ENCODE measurements at places on chromosomes 11 and 22.

- DNase-seq: peak; percentile 73
Observed at GRCh38 chr22:21754523-21754922, 18.9 kb upstream of the YPEL1 start.

DNA sequence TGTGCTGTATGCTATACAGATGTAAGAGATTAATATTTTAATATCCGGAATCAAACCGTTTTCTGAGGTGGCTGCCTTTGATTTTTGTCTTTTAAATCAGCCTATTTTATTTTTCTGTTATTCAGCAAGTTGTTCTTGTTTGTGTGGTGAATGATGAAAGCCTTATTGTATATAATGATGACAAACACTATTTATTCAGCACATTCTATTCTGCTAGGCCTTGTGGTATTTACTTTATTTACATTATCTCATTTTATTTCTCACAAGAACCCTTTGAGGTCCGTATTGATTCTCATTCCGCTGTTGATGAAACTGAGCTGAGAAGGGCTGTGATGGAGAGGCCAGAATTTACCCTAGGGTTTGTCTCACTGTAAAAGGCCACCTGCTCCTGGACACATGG is 40.5 kb downstream of the KREMEN1 start:
- DNase-seq: peak; percentile 16

- DNase-seq: no peak
Observed at GRCh38 chr11:88169471-88169870, 5.8 kb downstream of the RAB38 start.

DNA sequence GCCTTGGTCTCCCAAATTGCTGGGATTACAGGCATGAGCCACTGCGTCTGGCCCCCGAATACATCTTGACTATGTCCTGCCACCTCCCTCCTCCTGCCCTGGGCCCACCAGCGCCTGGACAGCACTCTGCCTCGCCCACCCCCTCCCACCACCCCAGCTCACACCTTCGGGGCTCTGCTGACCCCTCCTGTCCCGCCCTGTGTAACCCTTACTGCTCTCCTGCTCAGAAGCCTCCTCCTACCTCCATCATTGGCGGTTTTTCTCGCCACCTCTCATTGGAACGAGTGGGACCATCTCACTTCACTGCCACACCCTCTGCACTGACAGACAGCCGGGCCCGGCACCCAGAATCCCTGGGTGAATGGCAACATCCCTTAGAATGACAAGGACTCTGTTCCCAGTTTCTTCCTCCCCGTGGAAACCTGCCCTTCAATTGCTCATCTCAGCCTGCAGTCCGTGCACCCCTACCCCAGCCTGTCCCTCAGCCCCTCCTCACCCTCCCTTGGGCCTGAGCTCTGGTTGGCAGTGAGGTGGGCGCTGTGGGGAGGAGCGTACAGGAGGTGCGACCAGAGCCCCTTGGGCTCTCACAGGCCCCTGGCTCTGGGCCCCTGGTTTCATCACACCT is 32.2 kb downstream of the LRRC74B start:
- DNase-seq: no peak

DNA sequence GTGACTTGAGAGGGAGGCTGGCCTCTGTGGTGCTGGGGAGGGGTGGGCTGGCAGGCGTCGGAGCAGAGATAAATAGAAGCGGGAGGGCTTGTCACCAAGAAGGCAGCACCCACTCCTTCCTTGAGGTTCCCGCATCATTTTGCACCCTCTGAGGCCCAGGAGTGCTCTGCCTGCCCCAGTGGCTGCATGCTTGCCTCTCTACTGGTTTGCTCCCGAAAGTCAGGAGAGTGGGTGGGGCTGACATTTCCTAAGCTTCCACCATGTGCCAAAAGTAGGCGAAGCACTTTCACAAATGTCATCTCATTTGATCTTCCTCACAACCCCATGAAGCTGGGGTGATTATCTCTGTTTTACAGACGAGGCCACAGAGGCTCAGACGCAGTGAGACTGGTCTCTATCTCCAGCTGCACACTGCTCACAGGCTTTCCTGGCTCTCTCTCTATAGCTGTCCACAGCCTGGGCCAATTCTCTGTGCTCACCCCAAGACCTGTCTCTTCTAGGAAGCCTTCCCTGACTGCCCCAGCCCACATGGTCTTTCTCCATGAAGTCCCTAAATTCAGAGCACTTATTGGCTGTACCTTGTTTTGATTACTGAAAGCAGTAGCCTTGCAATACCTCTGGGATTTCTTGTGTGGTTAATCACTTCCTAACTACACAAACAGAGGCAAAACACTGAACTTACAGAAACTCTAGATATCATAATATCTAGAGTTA is 2.6 kb upstream of the UCP3 start:
- DNase-seq: no peak

- no peak for DNase-seq
Observed at GRCh38 chr22:25130462-25130861, 69.2 kb upstream of the CRYBB3 start.

GRCh38 chr11:9136741-9137140 is 45.3 kb upstream of the SCUBE2 start:
- DNase-seq: no peak

GRCh38 chr22:29266564-29267461 is 968 bp downstream of the RHBDD3 start:
- no peak for DNase-seq

DNA sequence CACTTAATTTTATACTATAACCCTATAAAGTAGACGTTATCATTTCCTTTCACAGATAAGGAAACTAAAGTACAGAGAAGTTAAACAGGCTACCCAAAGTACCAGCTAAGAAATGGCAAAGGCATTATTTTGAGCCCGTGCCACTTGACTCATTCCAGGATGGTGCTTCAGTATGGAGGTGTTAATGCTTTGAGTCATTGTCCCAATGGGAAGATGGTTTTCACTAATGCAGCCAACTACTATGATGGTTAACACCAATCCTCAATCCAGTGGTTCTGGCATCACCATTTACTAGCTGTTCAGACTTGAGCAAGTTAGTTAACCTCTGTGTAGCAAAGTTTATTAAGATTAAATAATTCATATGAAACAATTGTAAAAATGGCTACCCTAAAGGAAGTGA is 123.1 kb upstream of the SLC5A12 start:
- no peak for DNase-seq

GRCh38 chr11:125170001-125170509 is 5.5 kb downstream of the PKNOX2 start:
- DNase-seq: peak; percentile 67

GRCh38 chr11:28476049-28476448 is 367.9 kb downstream of the METTL15 start:
- peak; percentile 63 for DNase-seq

DNA sequence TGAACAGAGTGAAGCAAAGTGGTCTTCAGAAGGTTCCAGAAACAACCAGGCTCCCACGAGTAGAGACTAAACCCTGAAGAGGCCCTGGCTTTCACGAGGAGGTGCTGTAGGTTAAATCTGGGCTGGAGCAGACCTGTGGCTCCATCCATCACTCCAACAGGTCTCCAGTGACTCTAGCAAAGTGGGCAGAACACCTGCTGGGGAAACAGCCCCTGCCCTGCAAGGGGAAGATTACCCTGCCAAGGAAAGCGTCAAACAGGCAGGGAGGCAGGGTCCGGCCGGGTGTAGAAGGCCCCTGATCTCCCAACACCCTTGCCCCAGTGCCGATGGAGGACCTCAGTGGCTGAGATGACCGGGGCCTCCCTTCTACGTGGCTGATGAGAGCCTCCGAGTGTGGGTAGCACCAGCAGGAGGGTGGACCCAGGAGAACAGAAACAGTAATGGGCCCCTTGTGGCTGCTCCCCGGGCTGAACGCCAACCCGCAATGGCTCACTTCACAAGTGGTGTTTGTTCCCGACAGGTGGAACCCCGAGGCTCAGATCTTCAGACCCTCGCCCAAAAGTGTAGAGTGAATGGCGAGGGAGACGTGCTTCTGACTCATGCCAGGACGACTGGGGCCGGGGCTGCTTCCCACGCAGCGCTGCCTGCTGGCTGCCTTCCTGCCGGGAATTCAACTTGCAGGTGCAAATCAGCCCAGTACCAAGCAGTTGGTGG is 112.0 kb downstream of the SHANK2 start:
- DNase-seq: no peak

DNA sequence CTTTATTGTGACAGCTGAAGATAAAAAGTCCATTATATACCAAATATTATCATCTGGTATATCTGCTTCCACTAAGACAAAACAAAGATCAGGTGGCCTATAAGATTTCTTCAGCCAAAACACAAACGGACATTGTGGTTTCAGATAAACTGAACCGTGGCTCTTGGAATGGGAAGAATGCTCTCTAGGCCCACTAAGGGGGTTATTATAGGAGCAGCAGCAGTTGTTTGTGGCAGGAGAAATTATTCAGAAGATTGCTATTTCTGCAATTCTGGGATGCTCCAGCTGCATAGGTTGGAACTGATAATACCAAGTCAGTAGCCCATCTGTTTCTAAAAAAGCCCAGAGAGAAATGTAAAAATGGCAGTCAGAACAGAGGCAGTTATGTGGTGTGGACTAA is 145.3 kb downstream of the NCAM1 start:
- DNase-seq: peak; percentile 32

DNA sequence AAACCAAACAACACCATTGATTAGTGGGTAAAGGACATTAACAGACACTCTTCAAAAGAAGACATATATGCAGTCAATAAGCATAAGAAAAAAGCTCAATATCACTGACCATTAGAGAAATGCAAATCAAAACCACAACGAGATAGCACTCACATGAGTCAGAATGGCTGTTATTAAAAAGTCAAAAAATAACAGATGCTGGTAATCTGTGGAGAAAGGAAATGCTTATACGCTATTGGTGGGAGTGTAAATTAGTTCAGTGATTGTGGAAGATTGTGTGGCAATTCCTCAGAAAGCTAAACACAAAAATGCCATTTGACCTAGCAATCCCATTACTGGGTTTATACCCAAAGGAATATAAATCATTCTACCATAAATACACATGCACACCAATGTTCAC is 182.6 kb downstream of the TRPC6 start:
- no peak for DNase-seq

- no peak for DNase-seq
Observed at GRCh38 chr22:47205081-47205491, 442.6 kb downstream of the TBC1D22A start.

DNA sequence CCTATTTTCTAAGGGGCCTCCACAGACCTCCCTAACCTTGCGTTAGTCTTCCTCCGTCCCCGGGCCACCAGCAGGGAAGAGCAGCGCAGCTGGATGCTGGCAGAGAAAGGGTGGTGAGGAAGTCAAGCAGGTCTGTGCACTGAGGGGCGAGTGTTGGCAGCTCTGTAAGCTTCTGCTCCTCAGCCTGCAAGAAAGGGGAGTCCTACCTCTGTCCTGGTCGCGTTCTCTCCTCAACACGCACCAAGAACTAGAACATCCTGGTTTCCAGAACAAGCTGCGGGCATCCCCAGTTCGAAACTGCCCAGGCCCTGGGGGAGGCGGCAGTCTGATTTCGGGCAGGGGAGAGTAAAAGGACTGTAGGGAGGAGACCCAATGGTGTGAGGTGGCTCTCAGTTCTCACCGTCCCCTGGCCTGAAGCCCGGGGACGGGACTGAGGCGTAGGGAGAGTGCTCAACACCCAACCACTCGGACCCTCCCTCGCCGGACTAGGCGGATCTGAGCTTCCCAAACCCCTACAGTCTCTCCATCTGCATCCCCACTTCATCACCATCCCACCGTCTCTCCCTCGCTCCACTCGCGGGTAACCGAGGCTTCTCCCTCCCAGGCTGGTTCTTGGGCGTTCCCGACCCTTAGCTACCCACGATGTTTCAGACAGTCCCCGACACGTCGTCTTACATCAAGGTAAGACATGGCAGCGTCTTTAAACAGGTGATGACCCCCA is 7.7 kb upstream of the FLI1 start:
- no peak for DNase-seq

- no peak for DNase-seq
Observed at GRCh38 chr11:2368178-2368850, 8.8 kb upstream of the CD81 start.

- peak; percentile 29 for DNase-seq
Observed at GRCh38 chr11:57885298-57886050, 123.9 kb downstream of the CTNND1 start.

DNA sequence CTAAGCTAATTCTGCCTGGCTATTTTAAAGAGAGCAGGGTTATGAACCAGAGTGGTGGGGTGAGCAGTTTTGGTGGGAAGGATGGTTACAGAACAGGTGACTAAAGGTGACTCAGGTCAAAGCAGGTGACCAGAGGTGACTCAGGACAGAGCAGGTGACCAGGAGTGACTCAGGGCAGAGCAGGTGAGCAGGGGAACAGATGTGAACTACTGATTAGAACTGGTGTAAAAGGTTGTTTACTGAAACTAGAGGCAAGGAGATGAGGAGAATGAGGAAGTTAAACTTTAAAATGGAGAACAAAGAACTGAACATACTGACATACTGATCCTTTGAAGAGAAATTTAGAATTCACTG is 15.4 kb upstream of the HYLS1 start:
- DNase-seq: no peak

- no peak for DNase-seq
Observed at GRCh38 chr11:67694875-67695555, 20.6 kb upstream of the ALDH3B2 start.

DNA sequence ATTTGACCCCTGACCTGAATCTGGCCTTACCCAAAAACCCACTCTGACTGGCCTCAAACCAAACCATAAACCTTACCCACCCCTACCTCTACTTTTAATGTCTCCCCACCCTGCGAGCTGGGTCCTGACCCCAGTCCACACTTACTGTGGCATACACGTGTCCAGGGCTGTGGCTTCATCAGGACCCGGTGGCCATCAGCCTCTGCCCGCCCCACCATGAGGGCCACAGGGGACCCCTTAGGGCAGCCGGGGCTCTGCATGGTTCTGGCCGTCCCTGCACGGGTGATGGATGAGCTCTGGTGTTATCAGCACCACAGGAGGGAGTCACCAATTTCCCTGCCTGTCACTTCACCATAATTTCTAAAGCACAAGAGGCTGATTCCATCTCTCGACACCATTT is 87.5 kb upstream of the LMO1 start:
- no peak for DNase-seq

GRCh38 chr11:110147962-110148709 is 54.9 kb downstream of the ZC3H12C start:
- no peak for DNase-seq

- no peak for DNase-seq
Observed at GRCh38 chr11:66541892-66542291, 4.0 kb downstream of the ZDHHC24 start.

DNA sequence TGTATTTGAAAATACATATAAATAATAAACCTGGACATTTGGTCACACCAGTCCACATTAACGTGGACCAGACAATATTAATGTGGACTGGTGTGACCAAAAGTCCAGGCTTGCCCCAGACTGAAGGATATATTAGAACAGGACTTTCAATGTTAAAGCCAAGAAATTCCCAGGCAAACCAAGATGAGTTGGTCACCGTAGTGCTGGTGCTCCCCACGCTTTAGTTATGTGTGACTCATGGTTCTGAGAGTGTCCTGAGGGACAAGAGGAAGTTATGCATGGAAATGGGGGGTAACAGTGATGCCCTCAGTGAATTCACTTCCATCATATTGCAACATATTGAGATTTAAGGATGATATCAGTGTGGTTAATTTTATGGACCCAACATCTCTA is 31.4 kb downstream of the POU2AF1 start:
- DNase-seq: no peak

- DNase-seq: no peak
Observed at GRCh38 chr22:42430528-42431125, 1.6 kb downstream of the NFAM1 start.

- DNase-seq: no peak
Observed at GRCh38 chr22:40200795-40201530, 23.2 kb downstream of the TNRC6B start.

GRCh38 chr11:91365986-91366585 is 858.5 kb upstream of the FAT3 start:
- peak; percentile 76 for DNase-seq

GRCh38 chr11:96238563-96239135 is 104.3 kb downstream of the MAML2 start:
- DNase-seq: no peak

- peak; percentile 89 for DNase-seq
Observed at GRCh38 chr11:79101656-79102055, 339.2 kb downstream of the TENM4 start.

All from tongue (tissue), 3 donors.